NCI-H1105 (cell line): ENCODE measurements at places on chromosomes 12 and 14.
A peak's percentile ranks its signal among the peaks of the same experiment; 100 is the strongest.

DNA sequence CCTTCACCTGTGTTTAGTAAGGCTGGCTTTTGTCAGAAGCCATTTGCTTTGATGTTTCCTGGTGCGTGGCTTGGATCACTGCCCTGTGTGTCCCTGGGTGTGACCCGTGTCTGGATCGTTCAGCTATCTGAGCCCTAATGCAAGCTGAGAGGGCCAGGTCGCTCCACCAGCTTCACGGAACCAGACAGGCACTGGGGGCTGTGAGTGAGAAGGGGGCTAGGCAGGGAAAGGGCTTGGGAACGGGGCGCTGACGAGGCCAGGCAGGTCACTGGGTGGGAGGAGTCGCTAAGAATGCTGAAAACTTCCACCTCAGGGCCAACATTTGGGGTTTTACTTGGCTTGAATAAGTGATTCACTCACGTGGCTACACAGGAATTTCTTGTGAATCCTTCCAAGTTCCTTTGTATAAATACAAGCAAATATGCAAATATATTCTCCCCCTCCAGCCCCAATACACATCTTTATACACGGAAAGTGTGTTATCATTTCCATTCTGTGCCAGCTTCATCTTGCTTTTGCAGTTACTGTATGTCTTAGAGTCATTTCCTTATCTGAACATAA lies 24.2 kb upstream of the MMP17 start:
- DNase-seq, result no peak

DNA sequence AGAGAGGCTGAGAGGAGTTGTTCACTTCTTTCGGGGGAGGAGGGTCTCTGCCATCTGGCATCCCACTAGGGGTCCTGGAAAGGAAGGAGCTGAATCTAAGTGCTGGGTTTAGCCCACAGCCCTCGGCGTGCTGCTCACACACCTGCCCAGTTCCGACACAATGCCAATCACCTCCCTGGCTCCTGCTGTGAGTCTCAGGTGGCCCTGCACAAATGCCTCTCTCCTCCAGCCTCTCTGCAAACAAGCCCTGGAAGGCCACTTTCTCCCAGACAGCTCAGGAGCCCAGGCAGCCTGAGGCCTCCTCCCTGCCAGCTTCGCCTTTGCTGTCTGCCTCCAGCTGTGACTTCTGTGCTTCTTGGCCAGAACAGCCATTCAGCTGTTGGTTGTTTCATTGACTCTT lies 51.2 kb downstream of the SMIM41 start:
- no peak for DNase-seq

DNA sequence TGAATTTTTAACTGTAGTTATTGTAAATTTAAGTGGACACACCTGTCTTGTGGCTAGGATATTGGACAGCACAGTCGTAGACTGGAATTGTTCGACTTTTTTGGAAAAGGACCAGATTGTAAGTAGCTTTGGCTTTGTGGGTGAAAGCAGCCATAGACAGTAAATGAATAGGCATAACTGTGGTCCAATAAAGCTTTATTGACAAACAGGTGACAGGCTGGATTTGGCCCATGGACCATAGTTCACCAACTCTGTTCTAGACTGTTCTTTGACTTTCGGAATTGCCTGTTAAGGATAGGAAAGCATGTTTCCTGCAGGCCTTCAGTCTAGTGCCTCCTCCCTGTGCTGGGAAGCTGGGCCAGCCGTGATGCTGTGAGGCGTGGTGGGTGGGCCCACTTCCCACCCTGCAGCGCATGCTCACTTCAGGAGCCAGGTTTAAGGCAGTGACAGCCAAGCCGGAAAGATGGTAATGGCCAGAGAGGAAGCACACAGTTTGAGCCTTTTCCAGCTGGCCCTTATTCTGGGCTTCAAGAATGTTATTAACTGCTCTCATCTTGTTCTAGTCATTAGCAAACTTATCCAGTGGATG lies 51.8 kb downstream of the PPP2R5C start:
- DNase-seq, result no peak

- DNase-seq, result no peak
These were observed 3.1 kb downstream of the MAP3K12 start for GRCh38 chr12:53495903-53496751.

- peak; percentile 65 for DNase-seq
These were observed 1897.6 kb upstream of the FLRT2 start for GRCh38 chr14:83632375-83632774.

DNA sequence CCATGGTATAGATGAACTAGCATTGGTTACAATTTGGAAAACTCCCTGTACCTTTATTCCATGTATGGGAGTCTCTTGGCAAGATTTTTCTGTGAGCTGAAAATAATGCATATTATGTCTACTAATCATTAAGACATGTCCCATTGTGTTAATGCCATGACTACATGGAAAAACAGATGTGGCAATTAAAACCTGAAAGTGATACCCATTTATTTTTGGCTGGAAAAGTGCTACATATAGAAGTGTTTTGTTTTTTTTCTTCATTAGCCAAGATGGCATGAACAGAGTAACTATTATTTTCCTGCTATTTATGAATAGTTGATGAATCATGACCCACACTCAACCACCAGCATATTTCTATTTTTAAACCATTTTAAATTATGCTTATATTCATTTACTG lies 58.2 kb downstream of the ALG10B start:
- DNase-seq, result no peak
